ENCODE measurements at places on chromosomes 11 and 22. TPM values are rescaled to one million over a fixed set of nuclear protein-coding genes. Genes with fewer than 3 reads are reported as not detected.

Gene RFPL2
- total RNA-seq, result not detected

DNA sequence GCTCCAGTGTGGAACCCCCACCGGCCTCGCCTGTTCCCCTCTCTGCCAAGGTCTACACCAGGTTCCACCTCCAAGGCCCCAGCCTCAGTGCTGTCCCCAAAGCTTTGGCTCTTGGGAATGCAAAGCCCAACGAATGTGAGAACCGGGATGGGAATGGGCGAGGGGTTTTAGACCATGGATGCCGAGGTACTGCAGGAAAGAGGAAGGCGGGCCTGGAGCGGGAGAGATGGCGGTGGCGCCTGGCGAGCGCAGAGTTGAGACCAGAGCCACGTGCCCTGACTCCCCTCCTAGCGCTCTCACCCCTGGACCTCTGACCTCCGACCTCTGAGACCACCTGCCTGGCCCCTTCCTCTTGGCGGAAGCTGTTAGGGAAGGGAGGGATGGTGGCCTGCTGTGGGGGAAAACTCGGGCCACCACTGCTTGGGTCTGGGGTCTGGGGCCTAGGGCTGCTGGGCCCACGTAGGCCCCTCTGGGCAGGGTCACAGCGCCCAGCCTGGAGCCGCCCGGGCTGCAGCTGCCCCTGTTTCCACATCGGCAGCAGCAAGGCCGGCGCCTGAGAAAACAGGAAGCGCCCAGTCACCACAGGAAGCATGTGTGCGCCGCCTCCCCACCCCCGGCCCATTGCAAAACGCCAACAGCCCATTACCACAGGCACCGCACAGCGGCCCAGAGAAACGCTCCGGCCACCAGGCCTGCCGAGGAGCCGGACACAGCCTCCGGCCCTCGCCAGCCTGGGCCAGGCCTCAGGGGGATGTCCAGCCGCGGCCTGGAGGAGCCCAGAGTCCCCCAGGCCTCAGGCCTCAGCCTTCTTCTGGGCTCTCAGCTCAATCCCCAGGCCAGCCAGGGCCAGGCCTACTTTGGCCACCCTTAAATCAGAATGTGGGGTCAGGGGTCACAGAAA, 13.8 kb upstream of the SLC39A13 start:
- peak; percentile 61 for DNase-seq

DNA sequence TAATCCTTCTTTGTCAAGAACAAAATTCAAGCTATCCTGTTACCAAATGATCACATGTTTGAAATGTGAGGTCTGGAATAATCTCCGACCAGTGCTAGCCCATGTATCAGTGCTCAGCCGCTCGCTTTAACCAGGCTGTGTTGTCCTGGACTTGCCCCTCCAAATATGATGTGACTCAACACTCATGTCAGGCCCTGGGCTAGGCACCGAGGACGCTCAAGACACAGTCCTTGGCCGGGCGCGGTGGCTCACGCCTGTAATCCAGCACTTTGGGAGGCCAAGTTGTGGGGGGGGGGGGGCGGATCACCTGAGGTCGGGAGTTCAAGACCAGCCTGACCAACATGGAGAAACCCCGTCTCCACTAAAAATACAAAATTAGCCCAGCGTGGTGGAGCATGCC, 54.1 kb upstream of the WNT7B start:
- no peak for DNase-seq

Gene ANGPTL5
- total RNA-seq, result not detected

All from Daoy (cell line).